Stimulated activated CD4-positive, alpha-beta T cell treated with anti-CD3 and anti-CD28 coated beads, Interleukin-2, amount 100 ng/mL, for 4 hours (primary cell): ENCODE measurements at places on chromosomes 2 and 18.

DNA sequence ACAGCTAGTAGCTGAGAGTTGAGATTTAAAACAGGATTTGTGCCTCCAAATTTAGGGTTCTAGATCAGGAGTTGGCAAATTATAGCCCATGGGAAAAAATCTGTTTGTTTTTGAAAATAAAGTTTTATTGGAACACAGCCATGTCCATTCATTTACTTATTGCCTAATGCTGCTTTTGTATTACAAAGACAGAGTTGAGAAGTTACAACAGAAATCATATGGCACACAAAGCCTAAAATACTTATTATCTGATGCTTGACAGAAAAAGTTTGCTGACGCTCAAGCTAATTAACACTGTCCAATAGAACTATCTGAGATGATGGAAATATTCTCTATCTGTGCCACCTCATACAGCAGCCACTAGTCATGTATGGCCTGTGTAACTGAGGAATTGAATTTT lies 229.1 kb upstream of the RASGRP3 start:
- DNase-seq, result no peak

- DNase-seq, result no peak
Measured at GRCh38 chr2:86686460-86686859, 33.6 kb upstream of the RMND5A start.

DNA sequence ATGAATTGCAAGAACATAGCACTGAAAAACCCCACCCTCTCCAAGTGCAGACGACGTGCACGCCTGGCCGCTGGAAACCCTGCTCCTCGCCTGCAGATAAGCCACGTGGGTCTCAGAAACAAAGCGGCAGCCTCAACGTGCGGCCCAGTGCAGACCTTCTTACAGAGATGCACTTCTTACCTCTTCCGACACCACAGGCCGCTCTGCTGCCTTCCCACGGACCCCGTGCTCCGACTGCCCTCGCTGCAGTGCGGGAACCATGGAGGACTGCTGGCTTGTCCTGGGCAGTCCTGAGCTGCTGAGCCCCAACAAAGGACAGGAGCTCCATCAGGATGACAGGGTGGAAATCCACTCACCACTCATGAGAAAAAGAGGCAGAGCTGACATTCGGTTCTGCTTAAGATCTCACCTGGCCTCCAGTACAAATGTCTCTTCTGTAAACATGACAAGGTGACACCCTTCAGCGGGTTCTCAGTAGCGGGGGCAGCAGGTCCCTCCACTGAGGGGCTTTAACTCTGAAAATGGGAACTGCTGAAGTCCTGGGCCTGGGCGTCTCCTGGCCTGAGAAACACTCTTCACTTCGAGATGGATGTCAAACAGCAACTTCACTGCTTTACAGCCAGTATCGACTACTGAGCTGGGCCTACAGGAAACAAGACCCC lies 6.2 kb downstream of the COPS9 start:
- no peak for DNase-seq

DNA sequence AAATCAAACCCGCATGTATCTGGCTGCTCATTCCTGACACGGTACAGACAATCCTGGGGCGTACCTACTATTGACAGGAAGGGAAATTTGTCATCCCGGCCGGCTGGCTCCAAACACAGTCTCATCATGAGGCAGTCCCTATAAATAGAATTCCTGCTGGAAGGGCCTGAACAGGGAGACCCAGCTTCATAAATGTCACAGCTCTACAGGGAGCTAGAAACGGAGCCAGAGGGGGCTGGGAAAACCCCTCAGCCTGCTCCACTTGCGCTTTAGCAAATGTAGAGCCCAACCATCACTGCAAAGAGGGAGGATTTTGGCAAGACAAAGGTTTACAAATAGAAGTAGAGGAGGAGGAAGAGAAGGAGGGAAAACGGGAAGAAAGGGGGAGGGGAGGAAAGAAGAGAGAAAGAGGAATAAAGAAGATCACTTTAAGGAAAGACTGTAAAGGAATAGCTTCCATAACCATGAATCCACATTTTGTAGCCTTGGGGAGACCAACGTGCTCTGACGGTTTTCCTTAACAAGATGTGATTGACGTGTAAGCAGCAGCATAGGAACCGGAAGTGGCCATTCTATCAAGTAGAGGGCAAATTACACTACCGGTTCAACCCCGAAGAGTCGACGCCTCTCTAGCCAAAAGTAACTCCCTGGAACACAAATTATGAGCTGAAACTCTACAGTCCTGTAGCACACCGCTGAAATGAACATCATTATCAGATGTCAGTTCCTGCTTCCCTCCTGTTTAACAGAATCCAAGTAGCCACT lies 56.8 kb upstream of the TTN start:
- DNase-seq, result no peak

- DNase-seq, result no peak
Measured at GRCh38 chr2:177295484-177295883, 31.0 kb upstream of the NFE2L2 start.

DNA sequence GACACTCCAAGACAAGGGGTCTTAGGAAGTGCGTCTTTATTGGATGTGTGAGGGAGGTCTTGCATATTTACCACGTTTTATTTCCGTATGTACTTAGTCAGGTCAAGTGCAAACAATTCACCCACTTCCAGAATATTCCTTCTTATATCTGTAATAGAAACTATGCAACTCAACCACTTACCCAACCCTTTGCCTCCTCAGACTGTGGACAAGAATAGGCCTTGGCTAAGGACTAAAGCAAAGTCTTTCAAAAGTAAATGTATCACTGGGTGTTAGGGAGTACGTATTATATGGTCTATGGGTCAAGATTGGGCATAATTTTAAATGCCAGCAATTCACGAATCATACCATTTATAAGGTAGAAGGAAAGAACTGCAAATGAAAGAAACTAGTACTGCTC lies 484.8 kb downstream of the MBD2 start:
- DNase-seq, result no peak

DNA sequence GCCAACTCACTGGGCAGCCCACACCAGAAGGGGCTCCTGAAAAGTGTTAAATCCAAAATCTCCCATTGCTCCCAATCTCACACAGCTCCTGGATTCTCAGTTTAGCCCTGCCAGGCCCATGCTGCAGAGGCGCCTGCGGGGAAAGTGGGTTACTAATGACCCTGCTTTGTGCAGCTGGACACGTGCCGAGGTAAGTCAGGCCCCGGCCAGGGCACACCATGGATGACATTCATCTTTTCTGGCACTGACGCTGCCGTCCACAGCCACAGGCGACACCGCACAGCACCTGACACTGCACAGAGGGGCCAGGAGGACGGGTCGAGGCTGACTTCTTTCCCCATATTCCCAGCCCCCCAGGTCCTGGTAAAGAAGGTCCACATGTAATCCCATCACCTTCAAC lies 193.5 kb downstream of the EIPR1 start:
- DNase-seq, result no peak

DNA sequence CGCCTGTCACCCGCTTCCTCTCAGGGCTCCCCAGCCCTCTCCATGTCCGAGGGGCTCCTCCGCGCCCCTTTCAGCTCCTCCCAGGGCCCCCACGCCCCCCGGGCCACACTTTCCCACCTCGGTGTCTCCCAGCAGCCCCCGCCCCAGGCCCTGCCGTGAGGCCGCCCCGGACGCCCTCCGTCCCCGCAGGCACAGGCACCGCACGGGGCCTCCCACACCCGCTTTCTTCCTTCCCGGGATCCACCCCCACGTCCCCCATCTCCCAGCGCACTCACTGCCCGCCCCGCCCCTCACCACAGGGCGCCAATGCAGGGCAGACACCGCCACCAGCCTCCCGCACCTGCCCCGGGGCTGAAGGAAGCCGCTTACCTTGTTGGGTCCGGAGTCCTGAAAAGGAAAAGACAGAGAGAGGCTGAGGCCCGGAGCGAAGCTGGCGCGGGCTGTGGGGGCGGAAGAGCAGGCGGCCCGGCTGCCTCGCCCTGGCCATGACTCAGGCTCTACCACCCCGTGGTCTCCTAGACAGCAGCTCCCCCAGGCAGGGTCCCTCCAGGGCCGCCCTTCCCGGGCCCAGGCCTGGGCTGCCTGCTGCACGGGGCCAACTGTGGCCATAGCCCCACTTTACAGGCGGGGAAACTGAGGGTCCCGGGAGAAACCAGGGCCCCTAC lies 37.7 kb downstream of the KIF1A start:
- DNase-seq, result no peak

- DNase-seq, result no peak
Measured at GRCh38 chr18:61658431-61658830, 234.4 kb downstream of the RNF152 start.

DNA sequence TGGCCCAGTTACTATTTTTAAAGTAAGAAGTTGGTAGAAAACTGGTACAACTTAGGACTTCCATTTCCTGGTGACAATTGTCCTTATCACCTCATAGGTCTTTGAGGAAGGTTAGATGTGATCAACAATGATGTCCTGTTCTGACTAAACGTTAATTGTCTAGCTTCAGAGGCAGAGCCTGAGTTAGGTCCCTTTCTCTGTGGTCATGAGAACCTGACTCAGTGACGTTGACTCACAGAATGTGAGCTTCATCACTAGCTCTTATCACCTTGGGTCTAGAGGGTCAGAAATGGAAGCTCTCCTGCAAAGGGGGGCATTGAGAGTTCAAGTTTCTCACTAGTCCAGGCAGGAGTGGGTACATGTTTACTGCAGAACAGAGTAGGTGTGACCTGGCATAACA lies 60.6 kb upstream of the ATP8B1 start:
- no peak for DNase-seq

DNA sequence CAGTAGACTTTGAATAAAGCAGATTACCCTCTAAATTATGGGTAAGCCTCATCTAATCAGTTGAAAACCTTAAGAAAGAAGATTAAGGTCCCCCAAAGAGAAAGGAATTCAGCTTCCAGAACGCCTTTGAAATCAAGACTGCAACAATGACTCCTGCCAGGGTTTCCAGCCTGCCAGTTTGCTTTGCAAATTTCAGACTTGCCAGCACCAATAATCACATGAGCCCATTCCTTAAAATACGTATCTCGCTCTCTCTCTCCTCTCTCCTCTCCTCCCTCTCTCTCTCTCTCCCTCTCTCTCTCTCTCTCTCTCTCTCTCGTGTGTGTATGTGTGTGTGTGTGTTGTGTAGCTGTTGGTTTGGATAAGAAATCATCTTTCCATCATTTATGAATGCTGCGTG lies 184.2 kb downstream of the PDE1A start:
- DNase-seq, result no peak

DNA sequence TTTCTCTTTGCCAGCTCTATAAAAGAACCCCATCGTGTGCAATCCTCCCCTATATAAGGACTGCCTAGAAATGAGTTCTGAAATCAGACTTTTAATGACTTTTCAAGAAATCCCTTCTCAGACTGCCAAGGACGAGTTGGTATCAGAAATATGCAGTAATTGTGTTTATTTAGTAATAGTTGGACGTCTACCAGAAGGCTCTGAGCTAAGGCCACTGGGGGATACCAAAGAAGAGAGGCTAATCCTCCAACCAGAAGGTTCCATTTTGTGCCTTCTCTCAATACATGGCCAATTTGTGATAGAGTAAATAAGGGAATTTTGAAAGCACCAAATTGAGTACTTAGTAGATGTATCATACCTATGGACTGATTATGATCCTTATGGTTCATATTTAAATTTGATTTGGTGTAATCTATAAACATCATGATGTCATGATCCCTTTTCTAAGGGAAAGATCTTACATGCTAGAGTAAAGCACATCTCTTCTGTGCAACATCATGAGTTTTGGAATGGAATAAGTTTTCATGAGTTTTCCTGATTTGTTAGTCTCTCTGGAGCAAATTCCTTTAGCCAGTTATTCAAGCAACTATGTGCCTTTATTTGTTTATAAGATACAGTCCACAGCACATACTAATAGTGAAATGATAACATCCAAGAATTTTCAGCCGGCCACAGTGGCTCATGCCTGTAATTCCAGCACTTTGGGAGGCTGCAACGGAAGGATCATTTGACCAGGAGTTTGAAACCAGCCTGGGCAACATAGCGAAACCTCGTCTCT lies 82.2 kb upstream of the LTBP1 start:
- no peak for DNase-seq

GRCh38 chr18:54888933-54889332 lies 60.7 kb downstream of the RAB27B start:
- no peak for DNase-seq

GRCh38 chr2:182821182-182821581 lies 45.3 kb downstream of the FRZB start:
- DNase-seq, result no peak

DNA sequence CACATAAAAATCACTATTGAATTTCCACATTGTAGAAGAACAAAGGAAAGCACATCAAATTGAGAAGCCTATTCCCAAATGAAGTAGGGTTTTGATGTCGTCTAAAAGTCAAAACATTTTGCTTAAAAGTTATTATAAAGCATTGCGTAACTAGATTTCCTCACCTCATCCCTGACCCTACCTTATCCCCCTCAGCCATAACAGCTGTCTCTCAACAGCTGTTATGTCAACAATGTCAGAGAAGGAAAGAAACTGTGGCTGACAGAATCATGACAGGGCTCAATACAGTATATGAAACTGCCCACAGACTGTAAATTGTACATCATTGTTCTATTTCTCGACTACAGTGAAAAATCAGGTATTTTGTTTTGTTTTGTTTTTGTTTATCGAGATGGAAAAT lies 63.0 kb upstream of the ACVR1C start:
- no peak for DNase-seq

DNA sequence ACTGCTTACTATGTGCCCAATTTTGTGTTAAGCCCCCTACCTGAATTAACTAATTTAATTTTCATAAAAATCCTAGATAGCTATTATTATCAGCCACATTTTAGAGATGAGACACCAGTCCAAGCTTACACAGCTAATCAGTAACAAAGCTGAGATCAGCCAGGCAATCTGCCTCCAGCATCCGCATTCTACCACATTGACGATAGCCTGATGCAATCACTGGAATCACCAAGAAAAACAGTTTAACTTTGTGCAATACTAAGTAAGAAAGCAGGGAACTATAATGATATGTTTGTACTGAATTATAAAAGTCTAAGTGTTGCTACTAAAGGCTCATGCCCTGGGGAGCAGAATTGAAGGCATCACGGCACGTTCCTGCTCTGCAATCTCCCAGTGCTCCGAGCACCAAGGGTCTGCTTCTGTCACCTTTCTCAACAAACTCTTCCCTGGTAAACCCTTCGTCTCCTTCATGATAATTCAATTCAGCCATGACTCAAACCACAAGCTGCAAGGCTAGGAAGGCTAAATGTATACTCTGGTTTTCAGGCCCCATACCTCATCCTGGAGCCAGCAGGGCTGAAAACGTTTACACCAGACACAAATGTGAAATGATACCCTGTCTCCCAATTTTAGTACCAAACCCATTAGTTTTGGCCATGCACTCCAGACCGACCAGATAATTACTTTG lies 19.4 kb downstream of the KANSL3 start:
- no peak for DNase-seq

- DNase-seq, result no peak
Measured at GRCh38 chr18:71237641-71238040, 948.8 kb downstream of the SOCS6 start.
